Stimulated activated CD4-positive, alpha-beta T cell treated with anti-CD3 and anti-CD28 coated beads, Interleukin-2, amount 100 ng/mL, for 4 hours (primary cell): ENCODE measurements at places on chromosomes 13 and 19.

GRCh38 chr19:5977222-5977784, 637 bp downstream of the RANBP3 start:
- DNase-seq: no peak

DNA sequence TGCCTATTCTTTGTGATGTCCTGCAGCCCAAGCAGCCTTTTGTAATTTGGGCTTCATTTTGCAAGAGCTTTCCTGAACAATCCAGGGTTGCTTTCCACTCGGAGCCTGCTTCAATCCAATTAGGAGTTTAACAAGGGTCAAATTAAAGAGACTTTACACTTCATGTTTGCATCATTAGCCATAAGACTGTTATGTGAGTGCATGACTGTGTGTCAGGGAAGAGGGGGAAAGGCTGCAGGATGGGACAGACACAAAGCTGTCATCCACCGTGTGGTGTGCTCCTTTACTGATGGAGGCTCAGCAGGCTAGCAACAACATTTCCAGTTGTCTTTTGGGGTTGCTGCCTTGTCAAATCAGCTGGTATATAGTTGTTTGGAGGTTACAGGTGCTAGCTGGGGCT, 23.7 kb upstream of the MAB21L1 start:
- DNase-seq: no peak

DNA sequence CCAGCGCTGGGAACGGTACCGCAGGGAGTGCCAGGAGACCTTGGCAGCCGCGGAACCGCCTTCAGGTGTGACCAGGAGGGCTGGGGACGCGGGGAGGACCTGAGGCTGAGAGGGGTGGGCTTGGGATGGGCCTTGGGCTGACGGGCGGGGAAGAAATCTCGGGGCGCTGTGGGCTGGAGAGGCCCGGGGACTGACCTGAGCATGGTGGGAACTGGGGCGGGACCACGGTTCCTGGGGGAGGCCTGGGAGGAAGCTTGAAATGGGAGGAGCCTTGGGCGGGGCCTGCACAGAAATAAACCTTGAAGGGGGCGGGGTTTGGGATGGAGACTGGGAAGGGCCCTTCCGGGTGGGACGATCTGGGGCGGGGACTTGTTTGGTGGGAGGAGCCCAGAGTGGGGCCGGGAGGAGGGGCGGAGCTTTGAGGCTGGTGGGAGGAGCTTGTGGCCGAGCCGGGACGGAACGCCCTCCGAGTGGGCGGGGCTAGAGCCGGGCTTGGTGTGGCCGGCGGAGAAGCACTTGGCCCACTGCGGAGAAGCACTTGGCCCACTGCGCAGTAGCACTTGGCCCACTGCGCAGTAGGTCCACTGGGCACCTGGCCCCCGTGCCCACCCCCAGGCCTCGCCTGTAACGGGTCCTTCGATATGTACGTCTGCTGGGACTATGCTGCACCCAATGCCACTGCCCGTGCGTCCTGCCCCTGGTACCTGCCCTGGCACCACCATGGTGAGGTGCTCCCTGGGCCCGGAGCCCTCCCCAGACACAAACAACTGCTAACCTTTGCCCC, 2.8 kb downstream of the GIPR start:
- DNase-seq: no peak

- no peak for DNase-seq
Measured at GRCh38 chr13:98173431-98174152, 3.5 kb downstream of the RNF113B start.

GRCh38 chr19:54298357-54299125, 14.4 kb downstream of the LILRA5 start:
- no peak for DNase-seq

GRCh38 chr13:45787346-45787745, 64.2 kb downstream of the SIAH3 start:
- DNase-seq: no peak

GRCh38 chr19:1423436-1424191, 14.6 kb upstream of the RPS15 start:
- DNase-seq: no peak

DNA sequence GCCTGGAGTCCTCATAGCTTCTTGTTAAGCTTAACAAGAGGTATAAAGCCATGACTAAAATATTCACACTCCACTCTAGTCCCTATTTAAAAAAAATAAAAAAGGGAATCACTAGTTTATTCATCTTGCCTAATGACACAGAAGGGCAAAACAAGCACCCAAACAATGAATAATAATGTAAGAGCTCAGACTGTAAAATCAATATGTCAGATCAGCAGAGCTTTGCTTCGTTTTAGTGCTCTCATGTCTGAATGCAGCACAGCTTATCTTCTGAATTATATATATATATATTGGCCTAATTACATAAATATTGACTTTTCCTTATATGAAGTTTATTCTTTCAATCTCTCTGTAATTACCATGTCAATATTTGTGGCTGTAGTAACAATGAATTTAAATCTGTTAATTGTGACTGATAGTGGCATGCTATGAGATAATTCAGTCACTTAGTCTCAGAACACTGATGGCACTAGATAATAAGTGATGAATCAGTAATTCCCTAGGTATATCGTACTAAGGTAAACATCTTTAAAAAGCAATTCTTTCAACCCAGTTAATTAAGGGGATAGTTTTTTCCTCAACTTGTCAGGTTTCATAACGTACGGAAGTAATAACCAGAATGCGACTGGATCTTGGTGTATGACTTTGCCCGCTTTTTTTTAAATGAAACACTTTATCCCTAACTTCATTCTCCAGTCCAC, 361.9 kb upstream of the GPC6 start:
- DNase-seq: no peak

GRCh38 chr19:33419788-33420130, 46.2 kb downstream of the CEBPG start:
- no peak for DNase-seq

GRCh38 chr19:7476777-7477494, 11.9 kb downstream of the PEX11G start:
- DNase-seq: no peak
